Vagina (tissue), 2 donors: ENCODE measurements at places on chromosomes 4 and X.

DNA sequence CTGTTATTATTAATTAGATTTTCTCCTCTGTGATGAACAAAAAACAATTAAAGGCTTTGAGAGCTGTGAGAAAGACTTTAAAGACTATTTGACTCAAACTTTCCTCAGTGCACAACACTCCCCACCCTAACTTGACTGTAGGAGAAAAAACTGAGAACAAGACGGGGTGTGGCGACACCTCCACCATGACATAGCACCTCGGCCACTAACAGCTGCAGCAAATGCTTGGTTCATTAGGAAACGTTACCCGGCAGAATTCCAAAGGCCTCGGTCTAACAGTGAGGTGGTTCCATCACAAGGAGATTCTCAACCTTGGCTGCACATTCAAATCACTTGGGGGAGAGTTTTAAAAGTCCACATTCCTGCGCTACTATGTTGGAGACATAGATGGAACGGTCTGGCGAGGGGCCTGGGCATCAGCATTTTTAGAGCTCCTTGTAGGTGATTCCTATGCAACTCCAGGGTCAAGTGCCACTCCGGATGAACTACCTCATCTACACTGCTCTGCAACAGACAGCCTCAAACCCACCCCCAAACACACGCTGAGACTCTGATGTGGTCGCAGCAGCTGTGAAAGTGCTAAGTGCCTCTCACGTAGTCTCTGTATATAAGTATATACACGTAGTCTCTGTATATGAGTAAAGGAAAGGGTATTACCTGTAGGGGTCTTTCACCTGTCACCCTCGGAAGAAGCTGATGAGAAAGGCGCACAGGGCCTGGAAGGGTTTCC, 1.0 kb downstream of the FGFBP2 start:
- no peak for DNase-seq

- DNase-seq = no peak
Measured at GRCh38 chr4:90187148-90187884, 60.1 kb downstream of the CCSER1 start.

DNA sequence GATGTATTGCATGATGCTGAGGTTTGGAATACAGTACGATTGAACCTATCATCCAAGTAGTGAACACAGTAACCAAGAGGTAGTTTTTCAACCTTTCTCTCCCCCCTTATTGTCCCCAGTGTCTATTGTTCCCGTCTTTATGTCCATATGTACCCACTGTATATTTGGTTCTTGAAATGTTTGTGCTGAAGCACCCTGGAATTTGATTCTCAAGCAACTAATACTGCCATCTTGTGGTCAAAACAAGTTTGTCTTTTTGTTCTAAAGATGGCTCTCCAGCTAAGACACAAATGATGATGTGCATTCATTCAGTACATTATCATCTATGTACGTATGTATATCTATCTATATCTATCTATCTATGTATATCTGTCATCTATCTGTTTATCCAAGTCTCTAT, 33.5 kb upstream of the DCX start:
- DNase-seq = no peak

- DNase-seq = no peak
Measured at GRCh38 chr4:128869776-128870509, 60.4 kb downstream of the JADE1 start.

- no peak for DNase-seq
Measured at GRCh38 chrX:40267334-40268187, 169.8 kb upstream of the BCOR start.

- DNase-seq = no peak
Measured at GRCh38 chr4:32470087-32470585, 1750.0 kb downstream of the PCDH7 start.

- DNase-seq = no peak
Measured at GRCh38 chrX:129744861-129745321, 6.1 kb downstream of the XPNPEP2 start.
